Fibroblast of lung (primary cell): ENCODE measurements at places on chromosomes 5 and 9. TPM values are rescaled to one million over a fixed set of nuclear protein-coding genes. Genes with fewer than 3 reads are reported as not detected.

Gene LECT2
- not detected in 2 replicates for total RNA-seq

Gene QRFP
- not detected in 2 replicates for total RNA-seq

Gene MEF2C
- 5.4 and 12.2 TPM in 2 replicates for total RNA-seq

Gene AUH
- 44.7 and 55.5 TPM in 2 replicates for total RNA-seq

Gene EXD3
- 7.4 and 13.0 TPM in 2 replicates for total RNA-seq

Gene PCDHGB2
- total RNA-seq = 3.1 and 4.6 TPM in 2 replicates

Gene RHOBTB3
- 222 and 337 TPM in 2 replicates for total RNA-seq

Gene FBP2
- not detected in 2 replicates for total RNA-seq

Gene HMGXB3
- total RNA-seq = 25.9 and 29.9 TPM in 2 replicates

Gene CD14
- 4.1 and 10.9 TPM in 2 replicates for total RNA-seq

Gene ENTPD2
- total RNA-seq = under 0.01 TPM in 2 replicates

Gene RPL12
- total RNA-seq = 1,387 and 1,751 TPM in 2 replicates

Gene AGXT2
- total RNA-seq = not detected in 2 replicates

Gene CTXN3
- total RNA-seq = not detected in 2 replicates

Gene ARID3C
- total RNA-seq = under 0.01 and 0.17 TPM in 2 replicates

Gene DDX4
- total RNA-seq = not detected in 2 replicates

Gene DAB2IP
- total RNA-seq = 5.6 and 16.5 TPM in 2 replicates

Gene PIGO
- total RNA-seq = 7.4 and 14.0 TPM in 2 replicates

Gene PPP3R2
- not detected in 2 replicates for total RNA-seq

Gene TIMD4
- not detected in 2 replicates for total RNA-seq

Gene TMC1
- total RNA-seq = 0.33 TPM in 1 of 2 replicates, not detected in the other

Gene TRIM7
- 2.3 and 7.3 TPM in 2 replicates for total RNA-seq

Gene GOLGA1
- 12.8 and 15.9 TPM in 2 replicates for total RNA-seq

Gene CDKN2A
- 10.8 and 19.2 TPM in 2 replicates for total RNA-seq

Gene GABRA1
- total RNA-seq = not detected in 2 replicates

Gene FGD3
- under 0.01 TPM in 1 of 2 replicates, not detected in the other for total RNA-seq

Gene GNG10
- total RNA-seq = 54.4 and 64.1 TPM in 2 replicates

Gene PROB1
- total RNA-seq = 0.77 and 1.5 TPM in 2 replicates

Gene FAM221B
- not detected in 2 replicates for total RNA-seq

Gene NME5
- 2.5 and 3.3 TPM in 2 replicates for total RNA-seq

Gene GMCL2
- under 0.01 TPM in 2 replicates for total RNA-seq

Gene PCDHGA7
- total RNA-seq = 2.8 and 6.8 TPM in 2 replicates

Gene FOXD4L6
- not detected in 2 replicates for total RNA-seq

Gene PCDHB3
- total RNA-seq = 0.77 and 1.7 TPM in 2 replicates

Gene TMEM232
- 5.6 and 7.4 TPM in 2 replicates for total RNA-seq

Gene DMGDH
- 7.7 and 7.9 TPM in 2 replicates for total RNA-seq

Gene ARHGEF28
- total RNA-seq = 10.3 and 34.3 TPM in 2 replicates

Gene NOXA1
- total RNA-seq = 0.66 and 0.77 TPM in 2 replicates

Gene MATR3
- total RNA-seq = 183 and 275 TPM in 2 replicates
